ENCODE measurements at places on chromosomes 7 and 10.

GRCh38 chr10:132395704-132396493, 1.1 kb upstream of the PWWP2B start:
- no peak for DNase-seq

- no peak for DNase-seq
Measured at GRCh38 chr10:103535595-103535994, 42.1 kb downstream of the NEURL1 start.

GRCh38 chr7:55152516-55152915, 133.7 kb downstream of the EGFR start:
- no peak for DNase-seq

DNA sequence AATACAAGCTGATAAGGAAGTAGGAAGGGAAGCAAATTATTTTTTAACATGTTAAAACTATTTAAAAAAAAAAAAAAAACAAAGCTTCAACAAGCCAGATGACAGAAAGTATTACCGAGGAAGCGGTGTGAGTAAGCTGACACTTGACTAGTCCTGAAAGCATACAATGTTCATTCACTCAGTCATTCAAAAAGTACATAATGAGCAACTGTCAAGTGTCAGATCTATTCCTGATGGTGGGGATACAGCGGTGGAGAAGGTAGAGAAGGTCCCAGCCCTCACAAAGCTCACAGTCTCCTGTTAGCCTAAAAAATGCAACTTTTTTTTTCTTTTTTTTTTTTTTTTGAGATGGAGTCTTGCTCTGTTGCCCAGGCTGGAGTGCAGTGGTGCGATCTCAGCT, 40.0 kb downstream of the RAPGEF5 start:
- no peak for DNase-seq

- DNase-seq: peak; percentile 33
Measured at GRCh38 chr10:17453373-17454091, 863 bp downstream of the ST8SIA6 start.

DNA sequence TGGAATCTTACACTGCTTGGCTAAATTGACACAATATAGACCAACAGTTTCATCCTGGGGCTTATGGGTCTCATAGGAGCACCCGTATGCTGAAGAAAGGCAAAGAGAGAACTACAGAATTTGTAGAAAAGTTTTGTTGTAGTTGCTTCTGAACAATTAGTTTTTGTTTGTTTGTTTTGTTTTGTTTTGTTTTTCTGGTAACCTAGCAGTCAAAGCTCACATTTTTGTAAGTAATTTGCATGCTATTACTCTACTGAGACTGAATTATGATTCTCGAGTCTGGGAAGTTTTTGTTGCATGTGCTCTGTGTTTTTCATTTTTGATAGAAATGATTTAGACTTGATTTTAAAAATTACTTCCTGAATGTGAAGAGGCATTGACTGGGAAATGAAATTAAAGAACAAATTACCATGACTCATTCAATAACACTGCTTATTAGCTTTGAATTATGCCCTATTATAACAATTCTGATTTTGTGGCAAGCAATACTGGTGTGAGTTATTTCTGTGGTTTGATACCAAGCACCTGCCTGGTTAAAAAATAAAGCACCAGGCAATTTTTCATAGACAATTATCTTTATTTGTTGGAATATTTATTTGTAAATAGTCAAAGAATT, 438 bp downstream of the LSMEM1 start:
- no peak for DNase-seq

- no peak for DNase-seq
Measured at GRCh38 chr10:28619455-28619854, 57.9 kb upstream of the BAMBI start.

GRCh38 chr7:25831831-25832411, 320.1 kb upstream of the NFE2L3 start:
- DNase-seq: no peak

DNA sequence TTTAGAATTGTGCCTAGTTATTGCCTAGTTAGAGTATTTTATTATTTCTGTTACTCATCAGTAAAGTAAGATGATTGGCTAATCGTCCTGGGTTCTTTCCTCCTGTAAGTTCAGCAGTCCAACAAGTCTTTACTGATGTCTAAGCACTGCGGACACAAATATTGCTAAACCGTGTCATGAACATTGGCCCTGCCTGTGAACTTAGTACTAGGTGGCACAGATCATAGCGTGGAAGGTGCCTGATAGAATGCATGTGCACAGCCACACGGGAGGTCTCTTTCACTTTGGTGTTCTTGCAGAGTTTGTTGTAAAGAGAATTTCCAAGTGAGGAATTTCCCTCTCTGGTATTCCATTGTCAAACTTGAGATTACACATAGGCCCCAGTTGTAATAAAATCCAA, 38.0 kb downstream of the RBM33 start:
- DNase-seq: no peak

DNA sequence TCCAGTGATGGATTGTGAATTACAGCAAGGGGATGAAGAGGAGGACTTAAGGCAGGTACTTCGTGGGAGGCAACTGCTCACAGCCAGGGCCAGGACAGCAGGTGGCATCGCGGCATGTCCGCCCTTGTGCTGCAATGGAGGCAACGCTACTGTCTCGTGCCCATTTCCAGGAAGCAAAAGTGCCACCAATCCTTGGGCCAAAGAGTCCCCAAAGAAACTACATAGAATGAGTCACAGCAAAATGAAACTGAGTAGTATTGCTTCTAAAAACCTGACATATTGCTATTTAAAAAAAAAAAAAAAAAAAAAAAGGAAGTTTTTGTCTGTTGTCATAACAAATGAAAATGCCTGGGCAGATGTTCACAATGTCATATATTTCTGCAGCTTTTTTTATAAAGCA, 46.6 kb downstream of the RSU1 start:
- DNase-seq: no peak

DNA sequence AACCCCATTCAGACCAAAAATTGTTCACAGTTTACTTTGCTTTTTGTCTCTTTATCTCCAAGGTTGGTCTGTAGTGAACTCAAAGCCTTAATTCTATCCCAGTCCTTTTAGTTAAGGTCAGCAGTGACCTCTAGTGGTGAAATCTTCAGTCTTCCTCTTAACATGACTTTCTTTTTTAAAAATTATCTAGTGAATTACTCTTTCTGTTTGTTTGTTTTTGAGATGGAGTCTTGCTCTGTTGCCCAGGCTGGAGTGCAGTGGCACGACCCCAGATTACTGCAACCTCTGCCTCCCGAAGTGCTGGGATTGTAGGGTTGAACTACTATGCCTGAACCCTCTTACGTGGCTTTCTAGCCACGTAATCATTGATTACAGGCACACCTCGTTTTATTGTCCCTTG, 25.0 kb downstream of the ZNF487 start:
- peak; percentile 90 for DNase-seq

GRCh38 chr10:4296161-4296560, 511.2 kb upstream of the KLF6 start:
- DNase-seq: no peak

GRCh38 chr7:151312831-151313809, 28.5 kb upstream of the NUB1 start:
- no peak for DNase-seq

DNA sequence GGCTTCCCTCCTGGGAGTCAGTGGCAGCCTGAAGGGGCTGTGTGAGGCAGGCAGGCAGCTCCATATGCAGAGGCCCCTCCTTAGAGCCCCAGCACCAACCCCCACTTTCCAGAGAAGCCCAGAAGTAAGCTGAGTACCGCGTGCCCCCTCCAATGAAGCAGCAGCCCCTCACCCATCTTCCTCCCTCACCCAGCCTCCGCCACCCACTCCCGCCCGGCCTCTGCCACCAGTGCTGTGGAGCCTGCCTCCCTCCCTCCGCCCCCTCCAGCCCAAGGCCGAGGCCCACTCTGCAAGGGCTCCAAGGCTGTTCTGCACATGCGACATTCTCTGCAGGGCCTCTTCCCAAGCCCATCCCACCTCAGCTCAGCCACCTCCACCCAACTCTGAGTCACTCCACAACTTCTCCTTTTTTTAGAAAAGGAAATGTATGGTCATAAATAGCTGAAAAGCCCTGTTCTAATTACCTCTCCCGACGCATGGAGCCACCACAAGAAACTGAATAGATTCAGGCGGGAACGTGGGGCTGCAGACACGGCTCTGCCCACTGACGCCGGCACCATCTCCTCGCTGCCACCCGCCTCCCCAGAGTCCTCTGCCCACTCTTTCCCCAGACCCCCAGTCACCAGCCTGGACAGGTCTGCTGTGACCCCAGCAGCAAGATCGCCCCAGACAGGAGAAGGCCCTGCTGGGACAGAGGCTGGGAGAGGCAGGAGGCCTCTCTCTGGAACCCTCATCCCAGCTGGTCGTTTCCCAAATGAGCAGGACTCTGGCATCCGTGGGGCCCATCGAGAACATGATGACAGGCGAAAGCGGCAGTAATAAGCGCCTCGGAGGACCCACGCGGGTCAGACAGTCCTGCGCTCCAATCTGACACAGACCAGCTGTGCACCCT, 213.9 kb downstream of the MAD1L1 start:
- DNase-seq: no peak

GRCh38 chr7:133912916-133913697, 214.0 kb upstream of the LRGUK start:
- no peak for DNase-seq

All from NCI-H82 (cell line).